Omental fat pad (tissue), 4 donors: ENCODE measurements at places on chromosomes 12 and 14. TPM values are rescaled to one million over a fixed set of nuclear protein-coding genes. Genes with fewer than 3 reads are reported as not detected.

DNA sequence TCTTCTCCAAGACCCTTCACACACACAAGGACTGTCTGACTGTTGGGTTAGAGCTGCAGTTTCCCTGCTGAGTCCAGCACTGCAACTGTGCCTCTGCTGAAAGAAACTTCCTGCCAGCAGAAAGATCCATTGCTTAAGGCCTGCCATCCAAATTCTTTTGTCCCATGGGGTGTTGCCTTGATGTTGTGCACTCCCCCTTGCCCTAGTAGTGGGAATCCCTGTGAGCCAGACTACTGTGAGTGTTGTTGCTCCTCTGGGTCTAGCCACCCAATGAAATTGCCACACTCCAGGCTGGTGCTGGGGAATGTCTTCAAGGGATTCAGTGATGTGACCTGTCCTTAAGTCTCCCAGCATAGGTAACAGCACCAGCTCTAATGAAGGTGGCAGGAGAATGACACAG lies 166.6 kb upstream of the PDE3A start:
- no peak for DNase-seq

DNA sequence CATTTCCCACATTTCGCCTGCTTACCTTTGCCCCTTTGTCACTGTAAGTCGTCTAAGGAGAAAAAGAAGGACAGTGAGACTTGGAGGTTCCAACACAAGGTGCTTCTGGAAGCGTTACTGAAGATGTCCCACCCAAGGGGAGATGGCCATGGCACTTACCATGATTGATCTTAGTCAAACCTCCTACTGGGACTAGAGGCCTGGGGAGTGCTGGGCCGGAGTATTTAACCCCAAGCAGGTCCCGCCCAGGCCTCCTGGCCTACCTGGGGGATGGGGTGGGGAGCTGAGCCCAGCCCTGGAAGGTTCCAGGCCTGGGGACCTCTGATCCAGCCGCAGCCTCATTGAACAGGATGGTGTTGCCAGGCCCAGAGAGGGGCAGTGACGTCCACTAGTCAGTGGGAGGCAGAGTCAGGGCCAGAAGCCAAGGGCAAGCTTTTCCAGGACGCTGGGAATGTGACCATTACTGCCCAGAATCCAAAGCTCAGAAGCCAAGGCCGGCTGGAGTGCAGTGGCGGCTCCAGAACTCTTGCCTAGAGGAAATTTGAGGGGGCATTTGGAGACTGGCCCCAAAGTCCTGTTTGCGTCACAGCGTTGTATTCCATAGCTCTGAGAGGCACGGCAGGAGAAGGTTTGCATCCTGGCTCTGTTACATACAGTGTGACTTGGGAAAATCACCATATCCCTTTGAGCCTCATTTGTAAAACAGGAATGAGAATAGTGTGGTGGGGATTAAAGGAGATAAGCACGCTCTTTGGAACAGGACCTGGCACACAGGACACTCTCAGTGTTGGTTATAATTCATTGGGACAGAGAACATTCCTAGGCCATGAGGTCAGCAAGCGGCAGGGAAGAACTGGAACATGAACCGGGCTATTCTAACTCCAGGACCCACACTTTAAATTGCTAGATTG lies at the start of gene HPD:
Gene HPD, minus strand, starts transcription at position 198 of the 911 bp plus-strand sequence. Its CDS starts 36 bp downstream, at position 162.
- no peak for DNase-seq

DNA sequence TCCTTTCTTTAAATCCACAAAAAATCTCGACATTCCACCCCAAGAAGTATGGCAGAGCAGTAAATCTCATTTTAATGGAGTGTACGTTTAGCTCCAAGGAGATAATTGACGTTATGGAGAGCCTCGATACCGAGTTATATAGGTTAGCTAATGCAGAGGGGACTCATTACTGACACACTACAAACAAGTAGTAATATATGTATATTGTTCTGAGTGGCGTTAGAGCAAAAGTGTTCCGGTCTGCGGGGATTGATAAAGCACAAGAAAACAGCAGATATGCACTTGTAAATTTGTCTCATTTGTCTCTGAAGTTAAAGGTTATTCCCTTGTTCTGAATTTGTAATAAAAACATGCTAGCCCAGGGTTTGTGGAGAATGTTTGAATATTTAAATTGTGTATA lies 84.1 kb downstream of the BCL11B start:
- no peak for DNase-seq

GRCh38 chr14:87434680-87435079 lies 558.3 kb downstream of the GALC start:
- DNase-seq, result no peak

GRCh38 chr12:83318386-83319098 lies 631.8 kb downstream of the TMTC2 start:
- DNase-seq, result no peak

- no peak for DNase-seq
These were observed 18.8 kb downstream of the KNTC1 start for GRCh38 chr12:122545855-122546254.

DNA sequence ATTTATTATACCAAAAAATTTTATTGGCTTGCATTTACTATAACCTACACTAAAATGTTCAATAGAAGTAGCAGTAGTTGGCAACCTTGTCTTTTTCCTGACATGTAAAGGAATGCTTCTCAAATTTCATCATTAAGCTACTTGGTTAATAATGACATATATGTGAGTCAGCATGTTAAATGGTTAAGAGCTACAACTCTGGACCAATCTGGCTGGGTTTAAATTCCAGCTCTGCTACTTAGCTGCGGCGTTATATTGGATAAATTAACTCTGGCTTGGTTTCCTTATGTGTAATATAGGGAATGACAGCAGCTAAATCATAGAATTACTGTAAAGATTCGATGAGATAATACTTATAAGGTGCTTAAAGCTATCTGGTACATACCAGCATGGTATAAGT lies 53.7 kb upstream of the OTOGL start:
- no peak for DNase-seq

DNA sequence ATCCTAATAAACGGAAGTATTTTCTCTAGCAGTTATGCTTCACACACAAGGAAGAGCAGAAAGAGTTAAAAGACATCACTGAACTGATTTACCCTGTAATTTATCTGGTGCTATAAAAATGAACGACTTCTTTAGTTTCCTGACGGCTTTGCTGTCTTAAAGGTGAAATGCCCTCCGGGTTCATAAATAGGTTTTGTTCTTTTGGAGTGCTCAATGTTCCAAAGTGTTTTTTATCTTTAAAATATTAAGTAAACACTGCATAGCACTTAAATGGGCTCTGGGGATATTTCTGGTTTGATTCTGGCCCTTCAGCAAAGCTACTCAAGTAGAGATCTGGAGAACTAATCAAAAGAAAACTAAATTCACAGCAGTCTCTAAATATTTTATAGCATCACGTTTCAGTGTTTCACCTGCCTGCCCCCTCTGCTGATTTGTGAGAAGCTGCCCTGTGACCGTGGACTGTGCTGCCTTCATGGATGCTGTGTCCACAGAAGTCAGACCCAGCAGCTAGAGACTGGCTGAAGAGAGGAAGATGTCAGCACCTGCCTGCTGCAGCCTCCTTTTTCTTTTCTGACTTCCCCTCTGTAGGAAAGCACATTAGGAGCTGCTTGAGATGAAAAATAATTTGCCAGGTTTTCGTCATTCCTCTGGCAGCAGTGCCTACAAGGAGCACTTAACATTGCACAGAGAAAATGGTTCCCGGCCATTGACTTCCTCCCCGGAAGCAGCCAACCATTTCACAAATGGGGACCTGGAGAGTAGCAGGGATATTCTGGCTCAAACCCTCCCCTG lies 205.1 kb upstream of the FSCB start:
- DNase-seq, result no peak

- no peak for DNase-seq
These were observed 2.3 kb downstream of the ACRBP start for GRCh38 chr12:6644903-6645302.

GRCh38 chr12:50887191-50887590 lies 44.5 kb downstream of the TMPRSS12 start:
- DNase-seq, result no peak

SSTR1 gene
- total RNA-seq, result 0.19 TPM

PTHLH gene
- total RNA-seq, result not detected

CYP46A1 gene
- total RNA-seq, result 0.96 TPM

PCED1B gene
- 5.7 TPM for total RNA-seq

AQP2 gene
- not detected for total RNA-seq

MYH6 gene
- not detected for total RNA-seq

ZFHX2 gene
- 1.8 TPM for total RNA-seq
